NCI-H2171 (cell line): ENCODE measurements at places on chromosomes 12 and 14.

DNA sequence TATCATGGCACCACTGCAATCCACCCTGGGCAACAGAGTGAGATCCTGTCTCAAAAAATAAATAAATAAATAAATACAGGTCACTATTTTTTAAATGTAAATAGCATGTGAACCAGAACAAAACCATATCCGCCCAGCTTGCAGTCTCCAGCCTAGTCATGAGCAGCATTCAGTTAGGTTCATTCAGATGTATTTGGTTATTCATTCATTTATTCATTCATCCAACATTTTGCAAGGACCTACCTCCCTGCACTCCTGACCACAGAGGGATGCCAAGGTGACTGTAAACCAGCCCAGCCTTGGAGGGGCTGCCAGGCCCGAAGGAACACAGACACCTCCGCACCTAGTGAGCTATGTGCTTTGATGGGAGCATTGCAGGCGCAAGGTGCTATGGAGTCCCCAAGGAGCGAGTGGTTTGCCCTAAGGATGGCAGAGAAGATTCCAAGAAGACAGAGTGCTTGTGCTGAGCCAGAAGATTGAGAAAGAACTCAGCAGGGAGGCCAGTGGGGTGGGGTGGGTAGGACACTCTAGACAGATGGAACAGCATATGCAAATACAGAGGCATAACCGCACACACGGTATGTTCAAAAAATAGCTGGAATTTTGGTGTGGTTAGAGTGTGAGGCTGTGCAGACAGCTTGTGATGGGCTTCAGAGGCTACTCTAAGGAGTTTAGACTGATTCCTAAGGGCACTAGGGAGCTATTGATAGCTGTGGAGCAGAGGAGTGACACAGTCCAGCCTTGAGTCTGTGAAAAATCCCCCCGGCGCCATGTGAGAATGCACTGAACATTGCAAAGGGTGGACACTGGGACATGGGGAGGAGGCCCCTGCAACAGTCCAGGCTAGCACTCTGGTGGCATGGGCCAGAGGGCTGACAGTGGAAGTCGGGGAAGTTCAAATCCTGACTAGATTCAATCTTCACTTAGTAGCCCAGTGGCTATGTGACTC, 11.7 kb downstream of the DTX1 start:
- DNase-seq: no peak

- DNase-seq: no peak
Measured at GRCh38 chr14:99055816-99056215, 216.2 kb downstream of the BCL11B start.

DNA sequence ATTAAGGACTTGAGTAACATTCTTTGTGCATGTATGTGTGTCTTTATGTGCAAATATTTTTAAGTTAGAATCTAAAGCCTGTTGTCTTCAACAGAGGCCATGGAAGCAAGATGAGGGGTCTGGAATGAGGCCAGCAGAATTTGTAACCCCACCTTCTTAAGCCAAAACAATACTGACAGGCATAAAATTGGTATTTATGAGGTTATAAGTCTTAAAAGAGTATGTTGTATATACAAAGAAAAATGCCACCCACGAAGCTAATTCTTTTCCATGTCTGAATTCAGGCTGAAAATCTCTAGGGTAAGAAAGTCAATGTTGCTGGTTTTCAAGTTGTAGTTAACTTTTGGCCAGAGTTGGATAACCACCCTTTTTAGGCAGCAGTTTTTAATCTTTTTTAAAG, 86.2 kb upstream of the TMTC1 start:
- no peak for DNase-seq

DNA sequence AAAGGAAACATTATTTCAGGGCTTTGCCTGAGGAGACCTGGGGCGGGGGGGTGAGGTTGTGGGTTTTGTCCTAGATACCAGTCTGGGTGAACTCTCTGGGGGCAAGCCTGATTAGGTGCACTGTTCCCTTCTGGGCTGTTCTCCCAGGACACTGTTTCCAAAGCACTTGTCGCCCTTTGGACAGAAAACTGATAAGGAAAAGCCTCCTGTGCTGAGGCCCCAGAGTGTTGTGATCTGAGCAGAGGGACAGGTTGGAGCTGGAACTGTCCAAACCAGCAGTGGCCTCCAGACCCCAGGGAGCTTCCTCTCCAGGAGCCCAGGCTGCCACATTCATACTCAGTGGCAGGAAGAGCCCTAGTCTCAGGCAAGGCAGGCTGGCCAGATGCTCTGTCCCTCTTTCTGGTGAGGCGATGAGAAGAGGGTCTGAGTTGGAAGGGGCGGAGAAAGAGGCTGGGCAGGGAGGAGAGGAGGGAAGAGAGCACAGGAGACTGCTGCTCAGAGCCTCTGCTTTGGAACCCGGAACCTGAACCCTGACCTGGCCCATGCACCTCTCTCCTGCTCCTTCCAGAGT, 1.9 kb downstream of the GALNT16 start:
- no peak for DNase-seq

GRCh38 chr12:119842380-119842779, 34.7 kb downstream of the CIT start:
- DNase-seq: no peak

GRCh38 chr12:12872139-12872933, 19.0 kb upstream of the GPRC5A start:
- DNase-seq: no peak

DNA sequence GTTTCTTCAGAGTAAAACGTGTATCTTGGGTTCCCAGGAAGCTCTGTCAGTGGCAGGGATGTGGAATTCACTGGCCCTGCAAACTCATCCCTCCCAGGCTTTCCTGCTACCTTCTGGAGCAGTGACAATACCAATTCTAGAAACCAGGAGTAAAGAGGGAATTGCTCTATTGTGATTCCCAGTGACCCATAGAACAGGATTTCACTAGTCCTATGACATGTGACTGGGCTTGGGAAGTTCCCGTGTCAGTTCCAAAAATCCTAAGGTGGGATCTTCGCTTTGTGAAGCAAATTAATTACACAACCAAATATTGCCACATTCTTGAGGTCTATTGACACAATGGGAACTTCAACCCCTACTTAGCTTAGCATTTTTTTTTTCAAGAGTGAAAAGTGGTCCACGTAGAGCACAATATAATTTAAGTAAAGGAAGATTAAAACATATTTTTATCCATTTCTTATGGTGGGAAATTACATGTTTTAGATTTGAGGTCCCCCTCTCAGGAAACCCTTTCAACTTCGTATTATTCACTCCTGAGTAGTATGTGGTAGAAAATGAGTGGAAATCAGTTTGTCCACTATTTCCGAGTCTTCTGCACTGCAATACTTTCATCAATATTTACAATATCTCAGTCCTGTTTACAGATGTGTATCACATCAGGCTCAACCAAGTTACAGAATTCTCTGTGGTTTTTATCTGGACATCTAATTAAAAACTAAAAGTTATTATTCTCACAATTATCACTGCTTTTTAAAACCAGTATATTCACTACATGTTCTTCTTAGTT, 88.9 kb upstream of the SOX5 start:
- DNase-seq: no peak

GRCh38 chr14:50070840-50071548, 45.4 kb downstream of the VCPKMT start:
- no peak for DNase-seq

DNA sequence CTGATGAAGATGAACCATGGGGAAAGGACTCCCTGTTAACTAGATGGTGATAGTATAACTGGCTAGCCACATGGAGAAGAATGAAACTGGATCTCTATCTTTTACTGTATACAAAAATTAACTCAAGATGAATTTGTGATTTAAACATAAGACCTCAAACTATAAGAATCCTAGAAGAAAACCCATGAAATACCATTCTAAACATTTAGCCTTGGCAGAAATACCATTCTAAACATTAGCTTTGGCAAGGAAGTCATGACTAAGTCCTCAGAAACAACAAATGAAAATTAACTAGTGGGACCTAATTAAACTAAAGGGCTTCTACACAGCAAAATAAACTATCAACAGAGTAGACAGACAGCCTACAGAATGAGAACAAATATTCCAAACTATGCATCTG, 28.4 kb upstream of the NOVA1 start:
- DNase-seq: no peak

GRCh38 chr12:111596985-111597830, 1.9 kb downstream of the ATXN2 start:
- no peak for DNase-seq

DNA sequence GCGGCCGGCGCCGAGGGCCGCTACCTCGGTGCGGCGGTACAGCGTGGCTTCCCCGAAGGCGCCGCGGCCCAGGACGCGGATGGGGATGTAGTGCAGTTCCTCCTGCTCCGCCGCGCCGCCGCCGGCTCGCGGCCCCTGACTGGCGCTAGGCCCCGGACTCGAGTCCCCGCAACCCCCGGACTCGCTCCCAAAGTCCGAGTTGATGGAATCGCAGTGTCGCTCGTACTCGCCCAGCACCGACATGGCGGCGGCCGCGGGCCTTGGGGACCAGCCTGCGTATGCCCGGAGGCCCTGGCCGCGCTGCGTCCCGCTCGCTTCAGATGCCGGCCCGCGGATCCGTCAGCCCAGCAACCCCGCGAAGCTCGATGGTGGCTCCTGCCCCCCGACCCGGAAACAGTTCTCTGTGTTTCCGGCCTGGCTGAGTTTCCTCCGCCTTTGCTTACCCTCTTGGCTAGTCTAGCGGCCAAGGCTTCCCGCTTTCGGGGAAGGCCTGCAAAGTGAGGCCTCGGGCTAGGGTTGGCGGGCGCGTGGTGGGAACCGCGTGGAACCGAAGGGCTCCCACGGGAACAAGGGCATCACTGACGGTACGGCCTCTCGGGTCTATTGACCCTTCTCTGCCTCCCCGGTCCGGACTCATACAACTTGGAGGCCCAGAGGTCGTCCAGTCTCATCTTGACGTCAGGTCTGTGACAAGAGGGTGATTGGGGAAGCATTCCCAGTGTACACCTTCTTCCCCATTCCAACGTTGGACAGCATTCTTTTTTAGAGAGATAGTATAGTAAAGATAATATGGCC, at the start of gene NEK9:
Gene NEK9, minus strand, starts transcription at position 370 of the 795 bp plus-strand sequence. Its CDS starts 127 bp downstream, at position 243.
- peak; percentile 91 for DNase-seq

GRCh38 chr12:104733717-104734175, 224.3 kb downstream of the SLC41A2 start:
- no peak for DNase-seq

- no peak for DNase-seq
Measured at GRCh38 chr14:55772486-55772885, 192.5 kb downstream of the KTN1 start.

- no peak for DNase-seq
Measured at GRCh38 chr14:52531481-52531880, 20.8 kb downstream of the TXNDC16 start.

DNA sequence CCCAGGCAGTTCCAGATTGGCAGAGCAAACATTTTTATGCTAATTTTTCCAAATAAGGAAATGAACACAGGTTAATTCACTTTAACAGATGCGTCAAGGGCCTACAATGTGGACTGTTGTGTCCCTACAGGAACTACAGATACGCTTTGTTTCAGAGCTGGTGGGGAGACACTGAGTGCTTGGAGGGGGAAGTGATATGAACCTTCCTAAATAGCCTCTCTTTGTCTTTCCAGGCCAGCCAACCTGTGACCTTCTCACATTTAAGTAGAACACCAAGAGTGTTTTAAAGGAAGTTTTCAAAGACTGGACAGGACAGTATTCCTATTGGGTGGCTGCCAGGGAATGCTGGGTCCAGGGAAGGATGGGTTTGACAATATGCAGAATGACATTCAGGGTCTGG, 141.3 kb downstream of the ZNF664 start:
- no peak for DNase-seq

DNA sequence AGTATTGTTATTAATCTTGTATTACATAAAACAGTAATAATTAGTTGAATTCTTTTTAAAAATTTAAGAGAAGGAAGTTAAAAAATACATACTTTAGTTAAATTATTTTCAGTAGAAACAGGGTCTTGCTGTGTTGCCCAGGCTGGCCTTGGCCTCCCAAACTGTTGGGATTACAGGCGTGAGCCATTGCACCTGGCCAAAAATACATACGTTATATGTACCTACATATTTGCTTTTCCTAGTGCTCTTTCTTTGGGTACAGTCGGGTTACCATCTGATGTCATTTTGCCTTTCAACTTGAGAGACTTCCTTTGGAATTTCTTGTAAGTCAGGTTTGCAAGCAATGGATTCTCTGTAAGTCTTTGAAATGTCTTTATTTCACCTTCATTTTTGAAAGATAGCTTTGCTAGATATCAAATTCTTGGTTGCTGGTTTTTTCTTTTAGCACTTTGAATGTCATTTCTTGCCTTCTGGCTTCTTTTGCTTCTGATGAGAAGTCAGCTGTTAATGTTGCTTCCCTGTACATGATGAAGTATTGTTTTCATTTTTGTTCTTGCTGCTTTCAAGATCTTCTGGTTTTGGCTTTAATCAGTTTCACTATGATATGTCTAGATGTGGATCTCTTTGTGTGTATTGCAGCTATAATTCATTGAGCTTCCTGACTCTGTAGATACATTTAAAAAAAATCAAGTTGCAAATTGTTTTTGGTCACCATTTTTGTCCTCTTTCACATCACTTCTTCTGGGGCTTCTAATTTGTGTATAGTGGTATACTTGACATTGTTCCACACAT, 84.4 kb downstream of the SPATS2 start:
- DNase-seq: no peak

- no peak for DNase-seq
Measured at GRCh38 chr12:92558215-92558773, 144.5 kb upstream of the PLEKHG7 start.

GRCh38 chr14:93715279-93715927, 72.9 kb downstream of the PRIMA1 start:
- DNase-seq: no peak

DNA sequence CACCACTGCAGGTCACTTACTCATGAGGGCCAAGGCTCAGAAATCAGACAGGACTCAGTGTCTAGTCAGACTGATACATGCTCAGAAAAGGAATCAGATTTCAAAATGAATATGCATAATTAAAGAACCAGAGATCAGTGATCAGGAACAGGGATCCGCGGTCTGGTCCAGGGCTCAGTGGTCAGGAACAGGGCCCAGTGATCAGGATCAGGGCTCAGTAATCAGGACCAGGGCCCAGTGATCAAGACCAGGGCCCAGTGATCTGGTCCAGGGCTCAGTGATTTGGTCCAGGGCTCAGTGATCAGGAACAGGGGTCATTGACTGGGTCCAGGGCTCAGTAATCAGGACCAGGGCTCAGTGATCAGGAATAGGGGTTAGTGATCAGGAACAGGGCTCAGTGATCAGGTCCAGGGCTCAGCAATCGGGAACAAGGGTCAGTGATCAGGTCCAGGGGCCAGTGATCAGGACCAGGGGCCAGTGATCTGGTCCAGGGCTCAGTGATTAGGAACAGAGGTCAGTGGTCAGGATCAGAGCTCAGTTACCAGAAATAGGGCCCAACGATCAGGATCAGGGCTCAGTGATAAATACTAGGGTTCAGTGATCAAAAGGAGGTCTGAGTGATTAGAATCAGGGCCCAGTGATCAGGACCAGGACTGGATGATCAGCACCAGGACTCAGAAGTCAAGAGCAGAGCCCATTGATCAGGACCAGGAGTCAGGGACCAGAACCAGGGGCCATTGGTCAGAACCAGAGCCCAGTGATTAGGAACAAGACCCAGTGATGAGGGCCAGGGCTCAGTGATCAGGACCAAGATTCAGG, 175.3 kb downstream of the TMEM121 start:
- no peak for DNase-seq

- peak; percentile 33 for DNase-seq
Measured at GRCh38 chr12:94133964-94134795, 14.2 kb upstream of the PLXNC1 start.
